ENCODE measurements at places on chromosomes 6 and 20. TPM values are rescaled to one million over a fixed set of nuclear protein-coding genes. Genes with fewer than 3 reads are reported as not detected.

- DNase-seq, result peak; percentile 87
Measured at GRCh38 chr6:168201383-168201782, 118.2 kb downstream of the DACT2 start.

SLC22A7 gene
- not detected for total RNA-seq

TNFRSF6B gene
- not detected for total RNA-seq

DNA sequence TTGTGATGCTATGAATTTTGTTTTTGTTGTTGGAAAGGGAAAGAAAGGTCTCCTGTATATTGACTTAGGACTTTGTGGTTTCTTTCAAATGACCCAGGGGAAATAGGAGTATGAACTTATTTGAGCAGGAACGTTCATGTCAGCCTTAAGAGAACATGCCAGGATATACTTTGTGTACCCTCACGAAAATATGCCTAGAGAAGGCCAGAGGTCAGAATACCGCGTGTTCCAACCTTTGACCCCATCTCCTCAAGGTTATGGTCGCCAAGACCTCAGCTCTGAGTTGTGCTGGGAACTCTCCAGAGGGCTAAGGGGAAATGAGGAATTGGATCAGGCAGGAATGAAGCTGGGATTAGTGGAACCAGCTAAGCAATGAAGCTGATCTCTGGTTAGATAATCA is 11.5 kb downstream of the TTLL9 start:
- DNase-seq, result no peak

GRCh38 chr20:17898548-17898994 is 70.0 kb downstream of the SNX5 start:
- peak; percentile 74 for DNase-seq

DNA sequence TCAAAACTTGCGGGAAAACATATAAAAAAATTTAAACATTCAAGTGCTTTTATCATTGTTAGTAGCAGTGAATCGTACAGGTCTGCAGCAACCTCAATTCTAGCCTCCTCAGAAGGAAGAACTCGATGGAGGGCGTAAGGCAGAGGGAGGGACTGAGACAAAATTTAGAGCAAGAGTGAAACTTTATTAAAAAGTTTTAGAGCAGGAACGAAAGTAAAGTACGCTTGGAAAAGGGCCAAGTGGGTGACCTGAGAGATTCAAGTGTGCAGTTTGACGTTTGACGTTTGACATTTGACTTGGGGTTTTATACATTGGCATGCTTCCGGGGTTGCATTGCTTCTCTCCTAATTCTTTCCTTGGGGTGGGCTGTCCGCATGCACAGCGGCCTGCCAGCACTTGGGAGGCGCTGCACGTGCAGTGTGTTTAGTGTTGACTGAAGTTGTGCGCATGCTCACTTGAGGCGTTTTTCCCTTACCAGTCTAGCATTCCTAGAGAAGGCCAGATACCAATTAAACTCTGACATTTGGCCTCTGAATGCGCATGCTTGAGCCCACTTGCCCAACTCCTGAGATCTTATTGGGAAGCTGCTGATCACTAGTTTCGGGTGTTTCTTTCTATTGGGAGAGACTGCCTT is 82.6 kb downstream of the TBX18 start:
- DNase-seq, result no peak

All from H7 (cell line).